ENCODE measurements at places on chromosomes 13 and 19. TPM values are rescaled to one million over a fixed set of nuclear protein-coding genes. Genes with fewer than 3 reads are reported as not detected.

DNA sequence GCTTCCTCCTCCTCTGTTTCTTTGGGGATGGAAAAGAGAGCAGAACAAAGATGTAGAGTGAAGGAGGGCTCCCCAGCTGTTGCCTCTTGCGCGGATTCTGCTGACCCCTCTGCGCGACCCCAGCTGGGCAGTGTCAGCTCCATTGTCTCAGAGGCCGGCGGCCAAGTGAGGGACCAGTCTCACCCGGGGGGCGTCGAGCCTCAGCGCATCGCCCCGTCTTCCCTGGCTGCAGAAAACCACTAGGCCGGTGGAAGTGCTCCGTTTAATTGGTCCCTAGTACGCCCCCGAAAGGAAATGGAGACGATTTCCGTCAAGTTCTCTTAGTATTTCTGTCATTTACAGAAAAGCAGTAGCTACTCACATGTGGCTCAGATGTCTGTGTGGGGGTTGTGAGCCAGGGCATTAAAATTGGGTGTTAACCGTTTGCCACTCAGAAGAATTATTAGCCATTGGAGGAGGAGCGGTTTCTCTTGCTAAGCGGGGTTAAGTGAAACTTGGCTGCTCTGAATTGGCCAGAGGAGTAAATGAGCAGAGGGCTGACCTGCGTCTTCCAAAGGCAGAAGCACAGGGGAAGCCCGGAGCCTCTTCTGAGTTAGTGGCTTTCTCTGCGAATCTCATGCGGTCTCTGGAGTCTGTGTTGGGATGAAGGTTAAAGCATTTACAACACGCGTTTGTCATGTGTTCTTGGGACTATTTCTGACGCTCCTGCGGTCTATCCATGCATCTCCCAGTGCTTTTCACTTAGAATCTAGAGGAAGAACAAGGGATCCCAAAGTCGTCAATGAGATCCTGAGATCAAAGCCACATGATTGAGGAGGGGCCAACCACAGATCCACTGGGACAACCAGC lies 132.8 kb upstream of the MYO16 start:
- DNase-seq, result peak; percentile 41

DNA sequence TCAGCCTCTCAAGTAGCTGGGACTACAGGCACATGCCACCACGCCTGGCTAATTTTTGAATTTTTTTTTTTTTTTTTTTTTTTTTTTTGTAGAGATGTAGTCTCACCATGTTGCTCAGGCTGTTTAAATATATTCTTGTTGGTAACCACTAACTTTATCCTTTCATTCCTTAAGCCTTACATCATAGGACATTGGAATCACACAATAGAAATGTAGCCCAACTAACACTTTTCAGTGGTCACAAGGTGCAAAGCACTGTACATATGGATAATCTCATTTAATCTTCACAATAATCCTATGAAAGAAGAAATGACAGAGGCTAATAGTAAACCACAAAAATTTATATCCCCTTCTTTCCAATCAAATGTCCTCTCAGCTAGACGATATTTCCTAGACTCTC lies 417.8 kb upstream of the DACH1 start:
- no peak for DNase-seq

The RDH8 gene
- total RNA-seq, result 0.13 TPM

GRCh38 chr13:60453490-60453889 lies 56.5 kb downstream of the TDRD3 start:
- no peak for DNase-seq

The SPACA4 gene
- total RNA-seq, result not detected

The CNN2 gene
- total RNA-seq, result 524 TPM

DNA sequence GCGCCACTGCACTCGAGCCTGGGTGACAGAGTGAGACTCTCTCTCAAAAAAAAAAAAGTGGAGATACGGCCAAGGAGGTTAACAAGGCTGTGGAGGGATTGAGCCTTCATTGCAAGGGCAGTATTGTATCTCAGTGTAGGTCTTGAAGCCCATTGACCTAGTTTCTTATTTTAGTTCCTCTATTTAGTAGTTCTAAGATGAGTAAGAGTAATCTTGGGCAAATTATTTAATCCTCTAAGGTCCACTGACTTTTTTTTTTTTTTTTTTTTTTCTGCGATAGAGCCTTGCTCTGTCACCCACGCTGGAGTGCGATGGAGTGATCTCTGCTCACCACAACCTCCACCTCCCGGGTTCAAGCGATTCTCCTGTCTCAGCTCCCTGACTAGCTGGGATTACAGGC lies 14.3 kb upstream of the ILF3 start:
- no peak for DNase-seq

The CFAP97D2 gene
- total RNA-seq, result not detected

The KLK15 gene
- not detected for total RNA-seq

DNA sequence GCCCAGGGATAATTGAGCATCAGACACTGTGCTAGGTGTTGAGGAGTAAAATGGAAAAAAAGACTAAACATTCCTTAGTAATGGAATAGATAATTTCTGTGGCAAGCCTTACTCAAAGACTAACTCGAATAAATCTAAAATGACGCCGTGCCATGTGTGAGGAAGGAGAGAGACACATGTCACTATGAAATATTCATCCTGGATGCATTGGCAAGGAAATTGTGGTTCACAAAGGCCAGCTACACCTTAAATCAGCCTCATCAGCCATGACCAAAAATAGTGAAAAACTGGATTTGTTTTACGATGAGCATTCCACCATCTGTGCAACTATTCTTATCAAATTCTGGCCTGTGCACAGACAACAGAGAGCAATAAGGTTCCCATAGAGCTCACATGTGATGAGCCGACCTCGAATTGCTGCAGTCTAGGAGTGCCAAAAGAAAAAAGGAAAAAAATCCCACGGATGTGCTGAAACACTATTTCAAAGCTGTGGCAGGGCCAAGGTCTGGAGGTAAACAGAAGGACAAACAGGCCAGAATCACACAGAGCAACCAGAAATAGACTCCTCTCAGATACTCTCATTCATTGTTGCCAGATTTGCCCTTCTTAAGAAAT lies 505.7 kb downstream of the EFNB2 start:
- no peak for DNase-seq

DNA sequence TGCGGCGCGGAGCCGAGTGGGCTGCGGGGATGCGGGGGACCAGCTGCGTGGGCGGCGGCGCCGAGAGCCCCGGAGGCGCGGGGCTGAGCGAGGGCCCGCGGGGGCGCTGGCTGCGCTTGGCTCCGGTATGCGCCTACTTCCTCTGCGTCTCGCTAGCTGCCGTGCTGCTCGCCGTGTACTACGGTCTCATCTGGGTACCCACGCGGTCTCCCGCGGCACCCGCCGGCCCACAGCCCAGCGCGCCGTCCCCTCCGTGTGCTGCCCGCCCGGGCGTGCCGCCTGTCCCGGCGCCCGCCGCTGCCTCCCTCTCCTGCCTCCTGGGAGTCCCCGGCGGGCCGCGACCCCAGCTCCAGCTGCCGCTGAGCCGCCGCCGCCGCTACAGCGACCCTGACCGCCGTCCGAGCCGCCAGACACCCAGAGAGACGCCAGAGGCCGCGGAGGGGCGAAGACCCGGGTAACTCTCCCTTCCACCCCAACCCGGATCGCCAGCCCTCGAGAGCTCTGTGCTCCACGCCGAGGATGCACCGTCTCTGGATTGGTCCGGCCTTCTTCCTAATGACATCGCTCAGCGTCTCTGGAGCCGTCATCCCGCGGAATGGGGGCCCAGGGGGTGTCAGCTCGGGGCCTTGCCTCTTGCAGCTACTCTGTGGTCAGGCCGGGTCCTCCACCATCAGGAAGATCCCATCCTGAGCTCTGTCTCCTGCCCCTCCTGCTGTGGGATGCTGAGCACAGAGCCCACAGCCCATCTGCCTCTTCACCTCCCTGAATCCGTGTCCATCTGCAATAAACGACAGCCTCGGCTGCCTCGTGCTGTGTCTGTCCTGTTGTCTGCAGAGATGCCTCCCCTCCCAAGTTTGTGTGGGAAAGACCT lies 441 bp downstream of the INAFM1 start:
- no peak for DNase-seq

DNA sequence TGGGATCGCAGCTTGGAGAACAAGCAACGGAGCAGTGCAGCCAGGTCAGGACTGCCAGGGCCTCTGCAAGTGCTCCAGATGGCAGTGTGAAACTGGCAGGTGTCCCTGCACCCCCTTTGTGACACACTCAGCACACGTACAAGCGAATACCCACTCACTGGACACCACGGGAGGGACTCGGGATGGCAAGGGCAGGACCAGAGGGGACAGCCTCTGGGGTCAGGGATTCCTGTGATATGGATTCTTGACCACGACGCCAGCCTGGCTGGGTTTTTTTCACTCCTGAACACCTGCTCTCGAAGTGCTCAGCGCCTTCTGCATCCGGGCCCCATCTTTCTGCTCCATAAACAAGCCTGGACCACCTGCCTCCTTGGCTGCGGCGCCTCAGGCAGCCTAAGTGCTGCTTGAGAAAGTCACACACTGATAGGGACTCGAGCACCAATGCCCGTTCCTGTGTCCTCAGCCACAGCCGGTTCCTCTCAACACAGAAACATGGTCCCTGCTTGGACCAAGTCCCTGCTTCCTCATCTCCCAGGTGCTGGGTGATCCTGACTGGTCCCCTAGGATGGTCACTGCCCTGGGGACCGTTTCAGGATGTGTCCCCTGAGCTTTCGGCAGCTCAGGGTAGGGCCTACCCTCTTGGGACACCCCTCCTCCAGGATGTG lies 22.0 kb downstream of the ELAVL1 start:
- no peak for DNase-seq

DNA sequence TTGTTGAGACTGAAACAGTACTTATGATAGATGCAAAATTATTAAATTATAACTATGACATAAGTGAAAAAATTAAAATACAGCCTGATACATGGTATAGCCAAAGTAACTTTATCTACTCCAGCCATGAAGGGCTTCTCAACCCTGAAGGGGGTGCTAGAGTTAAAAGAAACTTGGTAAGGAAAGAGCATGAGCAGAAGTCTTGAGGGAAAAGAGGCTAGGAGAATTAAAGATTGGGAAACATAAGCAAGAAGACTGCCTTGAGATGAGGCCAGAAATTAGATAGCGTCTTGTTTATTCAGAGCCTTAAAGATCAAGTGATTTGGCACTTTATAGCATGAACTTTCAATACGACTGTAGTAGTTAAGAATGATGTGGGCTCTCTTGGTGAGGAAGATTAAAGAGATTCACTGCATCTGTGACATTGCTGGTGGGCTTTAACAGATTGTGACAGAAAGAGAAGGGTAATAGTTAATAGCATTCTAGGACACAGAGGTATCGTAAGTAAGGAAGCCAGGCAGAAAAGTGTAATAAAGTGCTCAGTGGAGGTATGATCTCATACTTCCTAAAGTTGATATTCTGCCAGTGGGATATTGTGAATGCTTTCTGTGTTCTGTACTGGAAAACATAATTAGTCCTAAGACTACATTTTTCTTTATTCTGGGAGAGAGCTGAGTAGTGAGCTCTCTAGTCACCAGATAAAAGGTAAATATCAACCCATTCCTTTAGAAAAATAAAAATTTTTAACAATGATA lies 385.4 kb upstream of the PRR20A start:
- DNase-seq, result no peak

GRCh38 chr19:47518139-47518538 lies 3.3 kb upstream of the NAPA start:
- DNase-seq, result no peak

- peak; percentile 63 for DNase-seq
Measured at GRCh38 chr19:4295972-4296771, 6.0 kb downstream of the TMIGD2 start.

The TJP3 gene
- total RNA-seq, result 27.9 TPM

GRCh38 chr19:658916-659839 lies 3.8 kb downstream of the RNF126 start:
- no peak for DNase-seq

GRCh38 chr13:41696163-41697003 lies 239.0 kb downstream of the RGCC start:
- DNase-seq, result no peak

- peak; percentile 50 for DNase-seq
Measured at GRCh38 chr19:13952931-13953531, 722 bp downstream of the DCAF15 start.

GRCh38 chr13:60109285-60109684 lies 54.4 kb downstream of the DIAPH3 start:
- DNase-seq, result no peak

GRCh38 chr19:38719761-38720558 lies 24.3 kb downstream of the CAPN12 start:
- no peak for DNase-seq

DNA sequence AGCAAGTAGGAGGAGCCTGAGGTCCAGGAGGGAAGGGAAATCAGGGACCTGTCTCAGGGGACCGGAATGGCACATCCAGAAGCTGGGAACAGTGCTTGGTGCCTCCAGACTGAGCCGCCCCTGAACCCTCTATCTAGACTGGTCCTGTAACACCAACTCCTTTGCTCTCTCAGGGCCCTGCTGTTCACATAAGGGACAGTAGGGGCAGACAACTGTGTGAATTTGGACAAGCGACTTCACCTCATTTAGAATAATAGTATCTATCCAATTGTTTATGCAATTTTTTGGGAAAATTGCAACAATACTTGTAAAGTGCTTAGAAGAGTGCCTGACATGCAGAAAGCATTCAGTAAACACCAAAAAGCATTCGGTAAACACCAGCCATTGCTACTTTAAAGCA lies 14.0 kb downstream of the SYMPK start:
- no peak for DNase-seq

DNA sequence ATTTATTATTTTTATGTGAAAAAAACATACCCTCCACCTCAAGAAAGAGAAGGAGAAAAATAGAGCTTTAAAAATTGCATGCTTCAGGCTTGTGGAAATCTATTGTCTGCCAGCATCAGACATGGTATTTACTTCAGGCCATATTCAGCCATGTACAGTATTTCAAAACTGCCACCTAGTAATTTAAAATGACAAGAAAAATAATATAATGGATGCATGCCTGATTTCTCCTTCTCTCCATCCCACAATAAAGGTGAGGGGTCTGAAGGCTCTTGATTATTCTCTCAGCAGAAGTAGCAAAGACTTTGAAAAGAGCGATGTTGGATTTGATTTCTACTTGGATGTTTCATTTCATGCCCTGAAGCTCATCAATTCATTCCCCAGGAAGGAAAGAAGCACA lies 250.7 kb downstream of the TBC1D4 start:
- no peak for DNase-seq

GRCh38 chr19:49340865-49341718 lies 5.9 kb downstream of the CD37 start:
- no peak for DNase-seq

The ADGRE3 gene
- total RNA-seq, result not detected

The INSL3 gene
- total RNA-seq, result 0.63 TPM

Data from H9 (cell line).